GM12891 (cell line): ENCODE measurements at places on chromosomes 7 and 10.
A peak's percentile ranks its signal among the peaks of the same experiment; 100 is the strongest.

GRCh38 chr7:38179776-38180226 is 1.8 kb downstream of the STARD3NL start:
- no peak for DNase-seq

- DNase-seq, result no peak
Measured at GRCh38 chr10:99758211-99758891, 24.1 kb upstream of the ABCC2 start.

DNA sequence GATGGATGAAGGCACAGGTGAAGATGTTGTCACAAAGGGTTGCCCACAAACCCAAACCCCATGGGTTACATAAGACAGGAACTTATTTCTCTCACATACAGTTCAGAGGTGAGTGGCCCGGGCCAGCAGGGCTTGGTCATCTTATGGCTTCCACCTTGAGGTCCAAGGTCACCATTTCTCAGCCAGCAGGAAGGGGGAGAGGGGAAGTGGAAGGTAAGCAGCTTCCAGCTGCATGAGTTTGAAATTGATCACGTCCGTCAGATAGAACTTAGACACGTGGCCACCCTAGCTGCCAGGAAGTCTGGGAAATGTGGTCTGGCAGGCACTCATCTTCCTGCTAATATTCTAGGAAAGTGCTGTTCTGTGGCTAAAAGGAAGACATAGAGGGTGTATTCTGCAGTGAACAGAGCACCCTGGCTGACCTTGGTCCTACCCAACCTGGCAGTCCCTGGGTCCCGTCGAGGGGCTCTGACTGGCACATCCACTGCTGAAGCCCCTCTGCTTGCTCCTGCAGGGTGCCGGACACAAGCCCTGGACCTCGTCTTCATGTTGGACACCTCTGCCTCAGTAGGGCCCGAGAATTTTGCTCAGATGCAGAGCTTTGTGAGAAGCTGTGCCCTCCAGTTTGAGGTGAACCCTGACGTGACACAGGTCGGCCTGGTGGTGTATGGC is 49.5 kb downstream of the VWA2 start:
- no peak for DNase-seq

- DNase-seq, result no peak
Measured at GRCh38 chr10:90337316-90337715, 520.5 kb downstream of the HTR7 start.

DNA sequence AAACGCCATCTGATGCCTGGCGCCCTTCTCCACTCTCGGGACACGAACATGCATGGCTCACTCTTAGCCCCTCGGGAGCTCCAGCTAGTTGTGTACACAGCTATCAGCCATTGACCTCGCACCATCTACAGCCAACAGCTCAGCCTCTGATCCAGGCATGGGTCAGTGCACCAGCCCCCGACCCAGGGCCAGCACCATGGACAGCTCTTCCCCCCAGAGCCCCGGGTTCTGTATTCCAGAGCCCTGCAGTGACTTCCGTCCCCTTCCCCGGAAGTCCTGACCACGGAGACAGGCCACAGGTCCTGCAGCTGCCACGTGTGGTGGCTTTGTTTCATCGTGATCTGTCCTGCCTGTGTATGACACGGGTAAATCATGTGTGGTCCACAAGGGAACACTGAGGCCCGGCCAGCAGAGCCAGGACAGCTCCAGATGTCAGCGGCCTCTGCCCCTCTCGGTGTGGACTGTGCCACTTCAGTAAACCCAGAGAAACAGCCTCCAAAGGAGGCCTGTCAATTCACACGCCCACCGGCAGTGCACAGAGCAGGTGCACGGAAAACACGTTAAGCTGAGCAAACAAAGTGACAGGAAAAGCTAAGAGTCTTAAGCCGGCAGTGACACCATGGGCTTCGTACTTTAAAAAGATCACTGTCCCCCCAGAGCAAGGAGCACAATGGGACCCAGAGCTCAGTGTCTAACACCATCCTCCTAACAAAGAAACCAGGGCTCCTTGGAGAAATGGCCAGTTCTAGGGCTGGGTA is 13.0 kb downstream of the STK32C start:
- DNase-seq, result no peak

- no peak for DNase-seq
Measured at GRCh38 chr7:32243687-32244290, 173.6 kb upstream of the PDE1C start.

GRCh38 chr10:42989481-42989921 is 87.4 kb upstream of the RET start:
- DNase-seq, result peak; percentile 6

DNA sequence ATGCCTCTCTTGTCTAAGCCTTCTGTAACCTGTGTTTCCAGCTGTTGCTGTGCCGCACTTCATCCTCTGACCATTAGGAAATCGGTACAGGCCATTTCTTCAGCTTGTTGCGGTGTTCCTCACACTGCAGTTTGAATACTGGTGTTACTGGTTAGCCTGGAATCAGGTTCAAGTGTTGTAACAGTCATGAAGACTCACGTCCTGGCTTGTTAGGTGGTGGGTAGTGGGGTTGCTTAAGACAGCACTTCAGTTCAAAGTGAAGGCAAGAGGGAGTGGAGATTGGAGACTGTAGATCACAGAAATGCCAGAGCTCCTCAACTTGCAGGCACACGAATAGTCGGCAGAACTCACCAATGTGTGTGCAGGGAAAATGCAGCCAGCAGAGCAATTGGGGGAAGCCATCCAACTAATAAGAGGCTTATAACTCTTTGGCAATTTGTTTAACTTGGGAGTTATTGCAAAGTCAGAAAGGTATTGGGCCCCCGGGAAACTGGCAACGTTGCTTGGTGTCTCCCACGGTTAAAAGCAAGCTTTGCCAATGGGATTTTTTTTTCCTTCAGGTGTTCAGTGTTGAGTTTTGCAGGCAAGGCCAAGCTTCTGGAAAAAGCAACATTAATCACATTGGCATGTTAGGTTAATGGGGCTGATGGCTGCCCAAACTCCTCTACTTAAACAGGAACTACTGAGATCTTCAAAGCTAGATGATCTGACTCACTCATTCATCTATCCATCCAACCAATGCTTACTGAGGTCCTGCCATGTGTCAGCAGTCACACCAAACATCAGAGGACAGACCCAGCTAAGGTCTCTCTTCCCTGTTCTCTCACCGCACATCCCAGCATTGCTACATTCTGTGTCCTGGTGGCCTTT is 380.9 kb downstream of the GATA3 start:
- no peak for DNase-seq

DNA sequence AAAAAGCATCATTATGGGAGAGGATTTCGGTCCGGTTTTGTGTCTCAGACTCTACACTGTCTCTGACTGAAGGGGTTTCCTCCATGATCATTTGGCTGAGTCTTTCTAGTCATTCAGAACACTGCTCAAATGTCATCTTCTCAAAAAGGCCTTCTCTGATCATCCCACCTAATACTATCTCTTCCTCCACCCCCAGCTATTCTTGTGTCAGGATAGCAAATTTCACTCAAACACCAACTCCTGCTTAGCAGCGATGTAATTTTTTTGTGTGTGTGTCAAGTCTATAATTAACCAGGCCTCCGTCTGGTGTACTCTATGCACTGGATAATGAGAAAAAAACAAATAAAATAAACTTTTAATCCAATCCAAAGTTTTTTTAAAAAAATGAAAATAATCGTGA is 200.4 kb downstream of the KCND2 start:
- DNase-seq, result no peak

GRCh38 chr7:483656-484355 is 35.8 kb downstream of the PDGFA start:
- no peak for DNase-seq

DNA sequence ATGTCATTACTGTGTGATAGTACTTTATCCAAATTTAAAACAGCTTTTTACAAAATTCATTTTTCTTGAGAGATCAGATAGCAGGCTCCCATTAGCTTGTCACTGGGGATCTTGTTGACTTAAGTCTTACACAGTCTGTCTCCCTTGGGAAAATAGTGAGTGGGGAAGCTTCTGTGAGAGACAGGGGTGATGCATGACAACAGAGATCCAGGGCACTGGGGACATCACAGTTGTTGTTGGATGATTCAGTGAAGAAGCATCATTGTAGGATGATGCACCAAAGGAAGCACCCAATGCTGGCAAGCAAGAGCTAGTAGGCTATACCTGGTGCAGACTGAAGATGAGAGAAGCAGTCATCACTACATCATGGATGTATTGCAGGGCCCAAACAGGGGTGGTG is 284.7 kb downstream of the HDAC9 start:
- no peak for DNase-seq

- peak; percentile 58 for DNase-seq
Measured at GRCh38 chr10:3043512-3044368, 23.6 kb upstream of the PFKP start.

DNA sequence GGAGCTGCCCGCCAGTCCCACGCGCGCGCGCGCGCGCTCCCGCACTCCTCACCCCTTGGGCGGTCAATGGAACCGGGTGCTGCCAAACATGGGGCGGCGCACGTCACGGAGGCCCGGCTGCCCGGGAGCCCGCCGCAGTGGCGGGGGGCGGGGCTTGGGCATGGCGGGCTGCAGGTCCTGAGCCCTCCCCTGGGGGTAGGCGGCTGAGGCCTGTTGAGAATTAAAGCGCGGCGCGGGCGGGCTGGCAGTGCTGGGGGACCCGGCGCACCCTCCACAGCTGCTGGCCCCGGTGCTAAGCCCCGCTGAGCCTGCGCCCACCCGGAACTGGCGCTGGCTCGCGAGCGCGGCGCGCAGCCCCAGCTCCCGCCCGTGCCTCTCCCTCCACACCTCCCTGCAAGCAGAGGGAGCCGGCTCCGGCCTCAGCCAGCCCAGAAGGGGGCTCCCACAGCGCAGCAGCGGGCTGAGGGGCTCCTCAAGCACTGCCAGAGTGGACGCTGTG is 634.2 kb downstream of the ANKRD7 start:
- DNase-seq, result no peak

GRCh38 chr7:20270867-20271266 is 53.7 kb upstream of the MACC1 start:
- DNase-seq, result no peak

- DNase-seq, result no peak
Measured at GRCh38 chr10:131681122-131681521, 219.7 kb upstream of the PPP2R2D start.

DNA sequence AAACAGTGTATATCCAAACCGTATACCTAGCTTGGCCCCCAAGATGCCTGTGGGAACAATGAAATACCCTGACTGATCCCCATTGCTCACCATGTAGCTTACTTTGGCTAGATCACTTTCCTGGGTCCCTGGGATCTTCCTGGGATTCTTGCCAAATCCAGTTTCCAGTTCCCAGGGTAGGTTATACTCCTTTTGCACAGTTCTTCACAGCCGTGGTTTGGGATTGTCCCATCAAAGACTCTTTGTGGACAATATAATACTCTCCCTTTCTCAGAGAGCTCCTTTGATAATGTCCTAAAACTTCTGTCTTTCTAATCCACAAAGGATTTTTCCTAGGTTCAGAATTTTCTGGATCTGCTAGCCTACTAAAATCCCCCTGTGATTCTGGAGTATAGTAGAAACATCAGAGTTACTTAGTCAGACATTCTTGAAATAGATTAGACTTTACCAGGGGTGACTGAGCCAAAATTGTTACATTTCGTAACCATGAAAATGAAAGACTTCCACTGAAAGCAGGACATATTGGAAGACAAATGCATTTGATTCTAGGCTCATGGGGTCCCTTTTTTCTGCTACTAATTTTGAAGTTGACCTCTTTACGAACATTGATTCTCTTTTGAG is 388.3 kb upstream of the ETV1 start:
- DNase-seq, result no peak

- no peak for DNase-seq
Measured at GRCh38 chr10:65846541-65846940, 1079.3 kb upstream of the LRRTM3 start.

- DNase-seq, result no peak
Measured at GRCh38 chr7:24851786-24852185, 94.5 kb upstream of the GSDME start.

DNA sequence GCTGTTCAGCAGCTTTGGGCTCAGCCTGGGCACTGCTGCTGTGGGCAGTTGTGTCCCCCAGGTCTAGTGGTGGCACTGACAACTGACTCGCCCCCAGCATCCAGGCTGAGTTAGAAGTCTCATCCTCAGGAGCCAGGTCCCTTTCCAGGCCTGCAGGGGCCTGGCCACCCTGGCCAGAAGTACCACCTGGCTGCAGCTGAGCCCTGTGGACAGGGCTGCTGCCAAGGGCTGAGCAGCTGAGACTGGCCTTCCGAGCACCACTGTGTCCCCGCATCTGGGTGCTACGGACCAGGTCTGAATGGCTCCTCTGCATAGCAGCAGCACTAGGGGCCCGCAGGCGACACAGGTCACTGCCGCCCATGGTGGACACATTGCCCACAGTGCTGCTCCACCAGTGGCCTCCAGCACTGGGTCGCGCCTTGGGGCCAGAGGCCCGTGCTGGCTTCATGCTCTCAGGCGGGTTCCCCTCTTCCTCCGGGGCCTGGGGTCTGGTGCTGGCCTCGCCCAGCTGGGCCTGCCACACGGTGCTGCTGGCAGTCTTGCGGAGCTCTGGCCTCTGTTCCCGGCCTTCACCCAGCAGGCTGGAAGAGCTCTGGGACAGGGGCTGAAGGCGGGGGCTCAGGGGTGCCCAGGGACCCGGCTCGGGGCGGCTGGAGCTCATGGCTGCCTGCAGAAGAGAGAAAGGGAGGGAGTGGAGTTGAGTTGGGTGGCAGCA is 6.2 kb downstream of the GPRIN2 start:
- peak; percentile 23 for DNase-seq

- DNase-seq, result no peak
Measured at GRCh38 chr7:3879355-3880075, 578.5 kb downstream of the SDK1 start.

- no peak for DNase-seq
Measured at GRCh38 chr7:102146122-102146521, 140.5 kb upstream of the SH2B2 start.

DNA sequence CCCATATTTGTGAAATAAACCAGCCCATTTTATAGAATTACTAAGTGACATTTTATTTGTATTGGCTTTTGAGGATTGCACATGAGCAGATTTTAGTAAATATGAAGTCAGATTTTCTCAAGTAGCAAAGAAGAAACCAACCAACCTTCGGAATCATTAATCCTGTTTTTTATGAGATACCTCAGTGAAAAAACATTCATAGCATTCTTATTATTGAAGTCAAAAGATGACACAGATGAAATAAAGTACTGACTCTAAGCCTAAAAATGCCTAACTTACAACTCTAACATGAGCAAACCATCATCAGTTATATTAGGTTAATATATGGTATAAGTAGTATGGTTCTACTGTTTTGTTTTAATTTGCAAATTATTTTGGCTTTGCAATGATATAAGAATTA is 59.9 kb upstream of the AGBL3 start:
- no peak for DNase-seq

DNA sequence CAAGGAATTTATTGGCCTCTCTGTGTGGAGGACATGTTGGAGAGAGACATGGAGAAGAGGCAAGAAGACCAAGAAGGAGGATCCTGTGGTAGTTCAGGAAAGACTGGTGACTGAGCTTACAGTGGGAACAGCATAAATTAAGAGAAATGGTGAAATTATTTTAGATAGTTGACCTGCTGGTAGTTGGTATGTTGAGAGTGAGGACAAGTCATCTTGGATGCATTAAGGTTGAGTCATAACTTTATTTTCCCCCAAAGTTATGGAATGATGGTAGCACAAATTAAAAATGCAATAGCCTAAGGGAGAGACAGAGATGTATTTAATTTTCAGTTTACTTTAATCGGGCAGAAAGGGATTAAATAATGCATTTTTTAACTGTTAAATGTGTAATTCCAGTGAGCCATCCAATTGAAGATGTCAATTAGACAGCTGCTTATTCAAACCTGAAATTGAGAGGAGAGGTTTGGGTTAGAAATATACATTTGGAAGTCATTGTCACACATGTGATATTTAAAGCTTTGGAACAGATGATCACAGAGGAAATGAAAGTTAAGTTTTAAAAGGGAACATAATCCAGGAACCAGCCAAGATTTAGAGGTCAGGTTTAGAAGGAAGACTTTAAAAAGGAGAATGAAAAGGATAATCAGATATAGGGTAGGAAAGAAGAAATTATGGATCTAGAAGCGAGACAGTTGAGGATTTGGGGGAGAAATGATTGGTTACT is 80.6 kb downstream of the DGKB start:
- DNase-seq, result no peak
